ENCODE measurements at places on chromosomes 1 and 21. TPM values are rescaled to one million over a fixed set of nuclear protein-coding genes. Genes with fewer than 3 reads are reported as not detected.

DNA sequence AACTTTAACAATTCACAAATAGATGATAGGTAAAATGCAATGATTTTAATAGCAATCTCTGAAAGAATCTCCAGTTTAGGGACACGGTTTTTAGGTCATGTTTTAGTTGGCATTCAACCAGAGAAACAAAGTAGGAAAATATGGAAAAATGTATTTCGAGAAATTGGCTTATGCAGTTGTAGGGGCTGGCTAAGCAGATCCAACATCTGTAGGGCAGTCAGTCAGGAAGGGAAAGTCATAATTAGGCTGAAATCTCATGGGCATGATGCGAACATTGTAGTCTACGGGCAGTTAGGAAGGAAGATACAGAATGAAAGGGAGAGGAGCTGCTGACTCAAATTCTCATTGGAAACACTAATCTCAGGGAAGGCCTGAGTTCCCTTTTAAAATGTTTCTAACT, 1276.0 kb upstream of the ADGRL4 start:
- DNase-seq, result no peak

GRCh38 chr21:16073586-16073985, 343.8 kb downstream of the USP25 start:
- no peak for DNase-seq

GRCh38 chr1:201279313-201279712, 4.0 kb upstream of the PKP1 start:
- peak; percentile 54 for DNase-seq

GRCh38 chr1:8314346-8315280, 3.3 kb upstream of the SLC45A1 start:
- DNase-seq, result peak; percentile 49

DNA sequence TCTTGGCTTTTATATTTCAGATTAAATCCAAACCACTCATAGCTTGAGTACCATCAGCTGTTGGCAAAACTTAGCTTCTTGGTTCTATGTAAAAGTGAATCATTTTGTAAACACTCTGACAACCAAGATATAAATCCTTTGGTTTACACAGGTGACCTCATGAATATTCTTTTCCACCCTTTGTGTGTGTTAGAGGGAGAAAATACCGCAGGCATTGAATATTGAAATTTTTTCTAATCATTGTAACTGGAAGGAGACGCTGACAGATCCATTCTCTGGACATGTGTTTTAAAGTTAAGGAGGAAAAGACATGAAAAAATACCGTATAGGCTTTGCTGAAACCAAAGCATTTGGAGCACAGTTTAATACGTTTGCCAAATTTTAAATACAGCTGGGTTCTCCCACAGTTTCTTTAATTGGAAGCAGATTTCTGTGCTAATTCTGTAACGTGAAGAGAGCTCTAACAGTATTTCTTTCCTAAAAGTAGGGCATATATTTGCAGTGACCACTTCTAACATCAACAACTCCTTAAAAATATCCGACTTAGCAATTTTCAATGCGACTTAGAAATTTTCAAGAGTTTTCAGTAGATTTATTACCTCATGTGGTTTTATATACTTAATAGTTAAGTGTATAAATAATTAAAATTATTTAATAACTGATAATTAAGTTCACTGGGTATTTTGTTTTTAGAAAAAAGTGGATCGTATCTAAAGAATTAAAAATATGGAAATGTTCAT, 388.2 kb downstream of the USP25 start:
- DNase-seq, result no peak

GRCh38 chr1:229001467-229002011, 266.3 kb downstream of the RHOU start:
- no peak for DNase-seq

The MYBPH gene
- total RNA-seq, result 7.4 TPM

Data from gastrocnemius medialis (tissue), 4 donors.